ENCODE measurements at places on chromosomes 13 and 19.

- DNase-seq = no peak
Measured at GRCh38 chr19:33348301-33349010, 25.1 kb upstream of the CEBPG start.

GRCh38 chr13:95455782-95456181 is 96.7 kb upstream of the CLDN10 start:
- DNase-seq = no peak

GRCh38 chr19:51386882-51387520 is 773 bp downstream of the LIM2 start:
- peak; percentile 39 for DNase-seq

- DNase-seq = no peak
Measured at GRCh38 chr13:73803997-73804396, 330.2 kb downstream of the KLF12 start.

DNA sequence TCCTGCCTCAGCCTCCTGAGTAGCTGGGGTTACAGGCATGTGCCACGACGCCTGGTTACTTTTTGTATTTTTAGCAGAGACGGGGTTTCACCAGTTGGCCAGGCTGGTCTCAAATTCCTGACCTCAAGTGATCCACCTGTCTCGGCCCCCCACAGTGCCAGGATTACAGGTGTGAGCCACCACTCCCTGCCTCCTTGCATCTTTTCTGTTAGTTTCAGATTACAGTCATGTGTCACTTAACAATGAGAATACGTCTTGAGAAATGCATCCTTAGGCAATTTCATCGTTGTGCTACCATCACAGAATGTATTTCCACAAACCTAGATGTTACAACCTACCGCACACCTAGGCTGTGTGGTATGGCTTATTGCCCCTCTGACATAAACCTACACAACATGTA is 180.4 kb downstream of the TM9SF2 start:
- DNase-seq = no peak

DNA sequence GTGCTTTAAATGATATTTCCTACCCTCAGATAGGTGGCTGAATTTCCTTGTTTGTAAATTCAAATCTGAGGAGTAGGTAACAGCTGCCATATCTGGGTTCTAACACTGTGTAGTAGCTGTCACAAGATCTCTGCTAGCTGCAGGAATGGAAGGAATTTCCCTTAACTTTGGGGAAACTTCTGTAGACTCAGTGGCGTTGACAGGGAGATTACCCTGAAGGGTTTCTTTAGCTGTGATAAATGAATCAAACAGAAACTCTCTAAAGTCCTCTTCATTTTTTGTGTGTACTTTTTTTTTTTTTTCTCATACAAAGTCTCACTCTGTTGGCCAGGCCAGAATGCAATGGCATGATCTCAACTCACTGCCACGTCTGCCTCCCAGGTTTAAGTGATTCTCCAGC is 5.3 kb upstream of the EPSTI1 start:
- no peak for DNase-seq

DNA sequence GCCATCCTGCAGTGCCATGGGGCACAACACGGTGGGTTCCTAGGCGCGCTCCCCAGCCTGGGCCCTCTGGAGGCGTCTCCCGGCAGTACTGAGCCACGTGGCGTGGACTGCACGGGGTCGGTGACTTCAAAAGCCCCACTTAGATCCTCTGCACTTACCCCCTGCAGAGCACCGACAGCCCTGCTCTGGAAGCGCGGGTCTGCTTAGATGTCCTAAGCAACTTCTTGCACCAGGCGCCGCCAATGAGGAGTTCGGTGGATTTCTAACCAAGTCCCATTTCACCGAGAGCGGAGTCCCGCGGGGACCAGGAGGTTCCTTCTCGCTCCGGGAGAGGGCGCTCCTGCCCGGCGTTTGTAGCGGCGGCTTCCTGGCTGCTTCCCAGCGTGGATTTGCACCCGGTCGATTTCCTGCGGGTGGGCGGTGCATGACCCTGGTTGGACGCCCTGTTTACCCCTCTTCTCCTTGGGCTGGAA is 25.2 kb upstream of the ZNF845 start:
- DNase-seq = no peak

DNA sequence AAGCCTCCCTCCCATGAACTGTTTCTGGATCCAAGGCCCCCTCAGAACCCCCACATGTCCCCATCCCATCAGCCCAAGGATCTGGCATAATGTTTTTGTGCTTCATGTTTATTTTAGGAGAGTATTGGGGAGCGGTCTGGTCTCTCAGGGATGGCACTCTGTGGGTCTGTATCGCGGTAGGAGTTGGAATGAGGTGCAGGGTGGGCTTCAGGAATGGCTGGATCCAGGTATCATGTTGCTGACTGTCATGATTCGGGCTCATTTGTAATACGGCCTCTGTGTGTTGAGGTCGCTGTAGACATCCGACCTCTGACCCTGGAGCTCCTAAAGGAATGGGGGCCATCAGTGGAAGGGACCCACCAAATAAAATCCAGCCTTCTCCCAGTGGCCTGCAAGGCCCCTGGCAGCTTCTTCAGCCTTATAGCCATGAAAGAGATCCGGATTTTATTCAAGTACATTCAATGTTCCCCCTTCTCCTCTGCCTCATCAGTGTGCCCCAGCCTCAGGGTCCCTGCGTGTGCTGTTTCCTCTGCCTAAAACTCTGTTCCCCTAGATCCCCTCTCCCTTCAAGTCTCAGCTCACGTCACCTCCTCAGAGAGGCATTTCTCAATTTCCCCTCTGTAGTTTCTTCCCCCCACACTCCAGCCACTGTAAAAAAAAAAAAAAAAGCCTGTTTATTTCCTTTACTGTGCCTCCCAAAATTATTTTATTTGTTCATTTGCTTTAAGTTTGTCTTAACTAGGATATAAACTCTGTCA is 2.2 kb downstream of the HCST start:
- DNase-seq = no peak

DNA sequence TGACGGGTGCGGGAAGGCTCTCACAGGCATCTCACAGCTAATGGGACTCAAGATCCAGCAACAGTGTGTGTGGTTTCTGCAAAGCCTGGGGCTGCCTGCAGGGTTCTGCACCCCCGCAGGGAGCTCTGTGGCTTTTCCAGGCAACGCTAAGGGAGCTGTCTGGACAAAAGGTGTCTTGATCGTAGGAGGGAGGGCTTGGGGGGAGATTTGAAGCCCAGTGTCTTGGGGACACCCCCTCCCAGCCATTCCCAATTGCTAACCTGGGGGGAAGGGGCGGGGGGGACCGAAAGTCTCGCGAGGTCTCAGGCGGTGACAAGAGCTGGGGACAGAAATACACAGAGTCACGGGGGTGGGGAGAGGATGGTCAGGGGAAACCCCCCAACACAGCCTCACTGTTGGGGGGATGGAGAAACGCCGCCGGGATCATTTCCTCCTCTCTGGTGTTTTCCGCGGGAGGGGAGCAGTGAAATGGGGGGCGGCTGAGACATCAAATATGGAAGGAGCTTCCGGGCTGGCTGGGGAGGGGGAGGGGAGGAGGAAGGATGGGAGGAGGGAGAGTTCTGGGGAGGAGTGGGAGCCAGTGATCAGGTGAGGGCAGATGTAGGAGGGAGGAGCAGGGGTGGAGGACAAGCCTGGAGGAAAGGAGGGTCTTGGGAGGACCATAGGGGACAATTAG is 13.3 kb downstream of the KCNC3 start:
- DNase-seq = no peak

All from activated gamma-delta T cell treated with Interleukin-2 at 50 U/mL for 16 hours (primary cell).